Suprapubic skin (tissue), 4 donors: ENCODE measurements at places on chromosomes 4 and X.

GRCh38 chr4:91846233-91846632 is 457.5 kb upstream of the GRID2 start:
- DNase-seq, result no peak

DNA sequence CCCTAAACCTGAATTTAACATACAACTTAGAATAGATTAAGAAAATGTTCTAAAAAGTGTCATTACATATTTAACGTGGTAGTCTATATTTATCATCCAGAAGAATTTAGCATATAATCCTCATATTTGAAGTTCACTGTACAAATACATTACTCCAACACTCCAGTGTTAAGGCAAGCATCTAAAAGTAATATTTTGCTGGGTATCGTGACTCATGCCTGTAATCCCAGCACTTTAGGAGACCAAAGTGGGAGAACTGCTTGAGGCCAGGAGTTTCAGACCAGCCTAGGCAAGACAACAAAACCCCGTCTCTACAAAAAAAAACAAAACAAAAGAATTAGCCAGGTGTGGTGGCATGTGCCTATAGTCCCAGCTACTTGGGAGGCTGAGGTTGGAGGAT is 24.8 kb downstream of the LRBA start:
- DNase-seq, result no peak

DNA sequence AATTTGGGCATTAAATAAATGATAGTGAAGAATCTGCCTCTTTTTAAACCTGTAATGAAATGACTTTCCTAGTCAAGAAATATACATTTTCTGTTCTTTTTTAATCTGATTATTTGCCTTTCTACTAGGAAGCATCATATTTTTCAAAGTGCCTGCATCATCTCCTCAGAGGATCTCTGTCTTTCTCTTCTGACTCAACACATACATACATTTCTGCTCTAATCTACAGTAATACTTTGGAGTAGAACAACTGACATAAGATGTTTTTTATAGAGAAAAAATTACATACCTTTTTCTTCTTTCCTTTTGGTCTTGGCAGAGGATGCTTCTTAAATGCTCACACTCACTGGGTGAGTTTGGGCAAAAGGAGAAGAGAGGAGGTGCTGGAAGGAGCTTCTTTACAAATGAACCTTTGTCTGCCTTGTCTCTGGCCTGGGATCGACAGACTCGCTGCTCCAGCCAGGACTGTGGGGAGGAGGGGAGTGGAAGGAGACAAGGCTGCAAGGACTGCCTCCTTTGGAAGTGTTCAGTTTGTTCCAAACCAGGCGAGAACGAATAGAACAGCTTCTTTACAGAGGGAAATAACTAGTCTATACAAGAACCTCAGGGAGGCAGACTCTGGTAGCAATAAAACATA is at the start of gene SCRG1:
TSS of gene SCRG1 (minus strand) at position 338 of the 637 bp plus-strand sequence. CDS start 7,702 bp downstream, outside the sequence.
- no peak for DNase-seq

GRCh38 chrX:115393271-115393670 is 103.8 kb downstream of the LUZP4 start:
- no peak for DNase-seq

DNA sequence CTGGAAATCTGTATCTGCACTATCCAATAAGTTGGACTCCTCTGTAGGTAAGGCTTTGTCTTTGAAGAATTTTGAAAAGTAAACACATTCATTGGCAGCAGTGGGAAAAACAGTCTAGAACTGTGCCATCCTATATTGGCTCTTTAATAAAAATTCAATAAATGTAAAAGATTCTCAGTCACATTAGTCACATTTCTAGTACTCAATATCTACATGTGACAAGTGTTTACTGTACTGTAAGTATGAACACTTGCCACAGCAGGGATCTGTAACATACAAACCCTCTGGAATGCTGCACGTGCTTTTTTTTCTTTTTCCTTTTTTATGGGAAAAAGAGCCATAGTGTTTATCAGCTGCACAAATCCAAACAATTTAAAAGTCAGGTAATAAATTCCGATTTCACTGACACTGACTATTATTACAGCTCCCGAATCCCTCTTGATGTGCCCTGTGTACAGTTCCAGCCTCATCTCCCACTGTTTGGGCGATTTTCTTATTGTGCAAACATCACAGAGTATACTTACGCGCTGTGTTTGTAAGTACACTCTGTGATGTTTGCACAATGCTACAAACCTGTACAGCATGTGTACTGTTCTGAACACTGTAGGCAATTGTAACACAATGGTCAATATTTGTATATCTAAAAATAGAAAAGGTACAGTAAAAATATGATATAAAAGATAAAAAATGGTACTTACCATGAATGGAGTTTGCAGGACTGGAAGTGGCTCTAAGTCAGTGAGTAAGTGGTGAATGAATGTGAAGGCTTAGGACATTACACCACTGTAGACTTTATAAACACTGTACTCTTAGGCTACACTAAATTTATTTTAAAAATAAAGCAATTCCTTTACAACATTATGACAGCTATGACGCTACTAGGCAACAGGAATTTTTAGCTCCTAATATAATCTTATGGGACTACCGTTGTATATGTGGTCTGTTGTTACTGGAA is 8.7 kb downstream of the PYURF start:
- no peak for DNase-seq

DNA sequence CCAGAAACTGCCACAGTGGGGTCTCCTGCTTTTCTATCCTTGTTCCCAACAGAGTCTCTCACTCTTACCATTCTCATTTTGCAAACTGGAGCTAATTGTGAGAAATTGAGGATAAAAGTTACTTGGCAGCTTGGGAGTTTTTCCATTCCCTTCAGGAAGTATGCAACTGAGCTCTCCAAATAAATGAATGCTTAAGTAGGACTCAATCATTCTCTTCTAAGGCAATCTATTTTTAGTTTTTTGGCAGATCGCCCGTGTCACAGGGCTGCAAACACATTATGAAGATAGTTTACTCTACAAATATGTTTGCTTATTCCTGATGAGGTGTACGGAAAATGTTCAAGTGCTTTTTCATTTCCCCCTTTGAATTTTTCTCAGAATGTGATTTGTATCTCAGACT is 5.3 kb downstream of the ASB11 start:
- no peak for DNase-seq

DNA sequence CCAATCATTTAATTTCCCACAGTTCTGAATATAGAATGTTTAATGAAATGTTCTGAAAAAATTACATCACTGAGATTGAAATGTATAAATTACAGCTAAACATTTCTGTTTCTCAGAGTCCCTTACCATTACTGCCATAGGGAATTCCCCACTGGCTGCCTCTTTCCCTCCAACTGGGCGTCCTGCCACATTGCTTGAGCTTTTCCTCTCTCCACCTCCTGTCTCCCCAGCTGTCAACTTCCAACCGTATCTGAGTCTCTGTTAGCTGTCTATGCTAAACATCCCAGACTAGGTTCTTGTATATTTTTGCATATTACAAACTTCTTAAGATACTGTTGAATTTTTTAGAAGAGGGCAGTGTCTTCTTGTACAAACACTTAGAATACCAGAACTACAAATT is 407.3 kb upstream of the SLIT2 start:
- DNase-seq, result no peak

DNA sequence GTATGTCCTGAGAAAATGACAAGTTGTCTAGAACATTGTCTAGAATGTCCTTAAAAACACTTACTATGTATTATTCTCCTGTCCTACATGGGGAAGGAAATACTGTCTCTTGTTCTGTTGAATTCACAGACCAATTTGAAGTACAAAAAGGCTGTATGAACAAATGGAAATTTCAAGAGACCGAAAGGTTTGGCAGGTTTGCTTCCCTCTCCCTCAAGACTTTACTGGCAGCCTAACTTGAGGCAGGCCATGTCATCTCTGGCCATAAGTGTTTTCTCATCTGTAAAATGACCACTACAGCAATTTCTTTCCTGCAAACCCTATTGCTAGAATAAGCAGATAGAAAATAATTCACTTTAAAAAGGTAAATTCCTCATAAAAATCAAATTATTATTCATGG is 191.2 kb upstream of the BMP3 start:
- no peak for DNase-seq

- peak; percentile 71 for DNase-seq
These were observed 538 bp downstream of the STBD1 start for GRCh38 chr4:76306882-76307659.

GRCh38 chr4:163976588-163976987 is 482.1 kb downstream of the TMA16 start:
- DNase-seq, result no peak

GRCh38 chr4:40065010-40065409 is 8.4 kb downstream of the N4BP2 start:
- DNase-seq, result no peak

DNA sequence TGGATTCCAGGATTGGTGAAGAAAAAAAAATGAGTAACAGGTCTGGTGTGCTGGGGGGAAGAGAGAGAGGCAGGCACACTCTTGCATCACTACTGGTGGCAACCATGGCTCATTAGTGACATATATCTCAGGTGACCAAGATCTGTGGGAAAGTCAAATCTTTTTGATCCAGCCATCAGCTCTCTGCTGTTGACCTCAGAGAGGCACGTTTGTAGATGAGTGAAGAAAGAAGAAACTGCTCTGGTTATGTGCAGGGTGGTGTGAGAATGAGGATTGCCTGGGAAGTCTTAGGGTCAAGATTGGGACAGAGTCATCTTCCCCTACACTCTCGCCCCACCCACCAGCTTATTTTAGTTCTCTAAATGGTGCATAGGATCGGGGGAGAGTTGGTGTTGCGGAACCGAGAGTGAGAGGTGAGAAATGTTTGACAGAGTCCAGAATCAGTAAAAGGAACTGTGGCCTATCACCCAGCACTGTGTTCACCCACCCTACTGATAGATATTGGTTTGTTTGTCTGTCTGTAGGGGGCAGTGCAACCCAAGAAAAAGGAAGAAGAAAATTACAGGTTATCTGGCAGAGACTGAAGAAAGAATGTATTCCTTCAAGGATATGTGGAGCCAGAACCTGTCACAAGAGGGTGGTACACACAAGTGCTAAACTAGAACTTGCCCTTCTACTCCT is 21.9 kb downstream of the ARMCX6 start:
- no peak for DNase-seq

GRCh38 chr4:1684506-1685234 is 557 bp upstream of the FAM53A start:
- DNase-seq, result peak; percentile 92

DNA sequence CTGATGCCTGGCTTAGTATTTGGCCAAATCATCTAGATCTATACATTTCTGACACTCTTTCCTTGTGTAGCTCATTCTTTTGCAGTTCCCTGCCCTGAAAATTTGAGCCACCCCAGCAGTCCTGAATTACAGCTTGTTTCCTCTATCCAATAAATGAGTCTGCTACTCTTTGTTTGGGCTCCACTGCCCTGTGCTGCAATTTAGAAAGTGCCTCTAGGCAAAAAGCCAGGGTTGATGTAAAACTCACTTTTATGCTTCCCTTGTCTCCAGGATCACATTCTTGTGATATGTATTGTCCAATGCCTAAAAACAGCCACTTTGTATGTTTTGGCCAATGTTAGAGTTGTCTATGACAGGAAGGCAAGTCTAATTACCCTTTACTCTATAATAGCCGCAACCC is 101.7 kb upstream of the MAP3K15 start:
- DNase-seq, result no peak
